ENCODE measurements at places on chromosomes 2 and 18. TPM values are rescaled to one million over a fixed set of nuclear protein-coding genes. Genes with fewer than 3 reads are reported as not detected.

GRCh38 chr2:64980183-64980582, 9.0 kb upstream of the SLC1A4 start:
- H3K27ac ChIP-seq: no peak overlapping the region
- DNase-seq: no peak
- peaks cover 2% of the 10 kb centered on the region for H3K4me1 ChIP-seq
- no peak overlapping the region for H3K4me3 ChIP-seq
- no peaks in the 10 kb centered on the region for H3K36me3 ChIP-seq

DNA sequence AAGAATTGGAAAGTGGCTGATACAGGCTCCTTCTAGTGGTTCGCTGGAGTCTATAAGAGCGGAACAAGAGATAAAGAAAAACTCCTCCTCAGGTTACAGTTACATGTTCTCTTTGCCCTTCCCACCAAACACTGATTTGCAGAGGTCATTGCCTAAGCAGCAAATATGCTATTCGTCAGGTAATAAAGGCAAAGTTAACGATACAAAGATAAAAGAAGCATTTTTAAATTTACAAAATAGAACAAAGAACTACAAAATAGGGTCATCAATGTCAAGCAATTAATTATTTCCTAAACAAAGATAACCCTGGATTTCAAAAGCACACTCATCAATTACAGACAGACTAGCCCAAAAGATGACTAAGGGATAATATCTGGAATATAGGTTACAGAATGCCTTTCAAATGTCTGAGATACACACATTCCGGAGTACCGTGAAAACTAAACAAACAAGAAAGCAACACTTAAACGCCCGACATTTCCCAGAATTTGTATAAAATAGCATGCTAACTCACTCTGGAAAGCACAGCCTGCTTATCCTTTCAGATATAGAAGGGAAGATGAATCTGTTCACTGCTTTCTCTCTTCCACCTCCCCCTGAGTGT, 186.4 kb downstream of the MREG start:
- DNase-seq: peak; percentile 58
- H3K4me3 ChIP-seq: no peak overlapping the region
- peaks cover 6% of the 10 kb centered on the region for H3K4me1 ChIP-seq

DNA sequence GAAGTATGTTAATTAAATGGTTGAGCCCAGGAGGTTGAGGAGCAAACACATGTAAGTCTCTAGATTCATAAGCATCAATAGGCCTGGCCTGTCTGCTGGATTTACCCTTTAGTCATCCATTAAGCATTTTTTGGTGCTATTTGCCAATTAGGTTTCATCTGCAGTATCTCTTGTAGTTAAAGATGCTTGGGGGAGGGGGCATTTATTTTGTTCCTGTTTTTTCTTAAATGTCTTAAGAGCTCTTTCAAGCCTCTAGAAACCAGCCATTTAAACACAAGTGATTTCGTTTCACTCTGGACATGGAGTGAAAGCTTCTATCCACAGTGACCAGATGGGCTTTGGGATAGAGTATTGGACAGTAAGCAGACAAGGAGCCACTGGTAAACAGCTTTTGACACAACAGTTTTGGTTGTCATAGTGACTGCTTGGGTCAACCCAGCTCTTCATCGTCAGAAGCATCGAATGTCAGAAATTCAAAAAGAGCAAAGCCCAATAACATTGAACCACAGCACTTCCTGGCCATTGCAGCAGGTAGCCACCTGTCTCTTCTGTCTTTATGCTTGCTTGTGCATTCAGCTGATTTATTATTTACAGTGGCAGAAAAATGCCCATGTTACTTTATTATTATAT, 4.9 kb downstream of the QPCT start:
- H3K27ac ChIP-seq: no peak overlapping the region
- no peaks in the 10 kb centered on the region for H3K36me3 ChIP-seq
- H3K27me3 ChIP-seq: no peaks in the 10 kb centered on the region
- no peak overlapping the region for H3K4me3 ChIP-seq
- DNase-seq: no peak
- H3K4me1 ChIP-seq: no peaks in the 10 kb centered on the region

GRCh38 chr18:49368161-49368875, 92.1 kb downstream of the DYM start:
- no peak overlapping the region for H3K27ac ChIP-seq
- no peaks in the 10 kb centered on the region for H3K4me1 ChIP-seq
- no peaks in the 10 kb centered on the region for H3K27me3 ChIP-seq
- DNase-seq: no peak

Gene CD302
- 9.4 TPM for total RNA-seq

DNA sequence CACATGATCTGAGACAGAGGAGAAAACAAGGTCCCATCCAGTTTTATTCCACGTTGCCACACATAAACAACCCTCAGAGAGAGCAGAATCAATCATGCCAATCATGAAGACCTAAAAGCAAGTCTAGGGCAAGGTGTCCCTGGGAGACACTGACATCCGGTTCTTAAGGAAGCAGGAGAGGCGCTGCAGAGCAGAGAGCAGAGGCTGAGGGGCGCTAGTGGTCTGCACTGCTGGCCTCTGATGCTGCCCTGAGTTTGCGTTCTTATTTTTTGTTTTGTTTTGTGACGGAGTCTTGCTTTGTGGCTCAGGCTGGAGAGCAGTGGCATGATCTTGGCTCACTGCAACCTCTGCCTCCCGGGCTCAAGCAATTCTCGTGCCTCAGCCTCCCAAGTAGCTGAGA, 83.3 kb downstream of the SMIM21 start:
- no peak overlapping the region for H3K4me3 ChIP-seq
- no peaks in the 10 kb centered on the region for H3K4me1 ChIP-seq
- H3K27me3 ChIP-seq: no peaks in the 10 kb centered on the region
- H3K27ac ChIP-seq: no peak overlapping the region

DNA sequence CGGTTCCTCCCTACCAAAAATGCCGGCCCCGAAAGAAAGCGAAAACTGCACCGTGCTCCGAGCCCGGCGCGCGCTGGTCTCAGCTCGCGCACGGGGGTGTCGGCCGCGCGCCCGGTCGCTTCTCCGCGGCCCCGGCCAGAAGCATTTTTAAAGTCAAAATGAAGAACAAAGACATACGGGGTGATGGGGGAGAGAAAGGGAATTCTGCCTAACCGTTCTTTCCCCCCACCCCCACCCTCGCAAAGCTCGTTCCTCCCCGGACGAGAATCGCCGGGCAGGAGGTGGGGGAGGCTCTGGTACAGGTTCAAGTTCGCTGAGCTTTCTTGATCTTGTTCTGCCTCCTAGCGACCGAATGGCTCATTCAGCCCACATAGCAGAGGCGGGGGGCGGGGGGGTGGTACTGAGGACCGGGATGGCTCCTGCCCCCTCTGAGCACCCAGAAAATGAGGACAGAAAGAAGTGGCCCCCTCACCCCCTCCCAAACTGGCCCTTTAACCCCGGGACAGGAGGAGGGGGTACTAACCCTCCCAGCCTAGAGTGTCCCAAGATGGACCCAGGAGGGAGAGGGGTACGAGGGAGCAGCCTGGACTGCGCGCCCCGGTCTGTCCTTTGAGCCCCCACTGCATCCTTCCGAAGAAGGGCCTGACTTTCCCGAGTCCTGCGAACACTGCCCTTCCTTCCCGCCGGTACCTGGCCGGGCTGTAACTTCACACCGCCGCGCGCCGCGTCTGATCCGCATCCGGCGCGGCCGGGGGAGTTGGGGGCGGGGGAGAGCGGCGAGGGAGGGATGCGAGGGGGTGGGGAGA, 3.1 kb downstream of the BCL11A start:
- peaks cover 14% of the 10 kb centered on the region for H3K27me3 ChIP-seq
- no peaks in the 10 kb centered on the region for H3K36me3 ChIP-seq
- no peak overlapping the region for H3K27ac ChIP-seq
- peaks cover 2% of the 10 kb centered on the region for H3K4me1 ChIP-seq

- no peaks in the 10 kb centered on the region for H3K27me3 ChIP-seq
- H3K4me1 ChIP-seq: no peaks in the 10 kb centered on the region
- no peak overlapping the region for H3K4me3 ChIP-seq
- H3K27ac ChIP-seq: no peak overlapping the region
Measured at GRCh38 chr18:1663879-1664705, 759.4 kb downstream of the ADCYAP1 start.

Gene UGT1A8
- total RNA-seq: not detected

DNA sequence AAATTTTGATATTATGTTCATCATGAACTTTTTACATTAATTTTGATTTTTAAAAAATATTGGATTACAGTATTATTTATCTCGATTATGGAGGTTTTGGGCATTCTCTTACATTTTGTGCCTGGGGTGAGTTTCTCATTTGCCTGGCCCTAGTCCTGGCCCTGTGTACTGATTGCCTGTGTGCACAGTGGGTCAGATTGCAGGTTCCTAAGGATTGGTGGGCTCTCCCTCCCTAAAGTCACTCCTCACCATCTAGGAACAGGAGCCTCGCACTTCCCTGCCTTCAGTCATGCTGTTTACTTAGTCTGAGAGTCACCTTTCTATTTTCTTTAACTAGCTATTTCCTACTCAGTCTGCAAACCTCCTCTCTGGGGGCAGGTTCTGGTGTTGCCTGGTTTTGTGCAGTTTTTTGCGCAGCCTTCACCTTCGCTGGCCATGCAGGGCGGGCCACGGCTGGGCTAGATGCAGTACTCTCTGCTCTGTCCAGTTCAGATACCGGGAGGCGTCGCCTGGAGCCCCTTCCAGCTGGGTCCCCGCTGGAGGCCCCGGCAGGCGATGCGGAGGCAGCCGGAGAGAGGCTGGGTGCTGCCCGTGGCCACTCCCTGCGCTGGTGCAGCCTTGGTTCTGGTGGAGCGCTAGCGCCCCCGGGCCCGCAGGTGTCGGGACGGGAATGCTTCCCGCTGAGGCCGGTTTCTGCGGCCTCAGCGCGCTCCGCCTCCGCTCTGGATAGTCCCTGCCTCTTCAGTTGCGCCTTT, 23.3 kb upstream of the MC5R start:
- DNase-seq: peak; percentile 44
- H3K27ac ChIP-seq: no peak overlapping the region
- H3K4me3 ChIP-seq: peak overlapping the region; percentile 5

All from fibroblast of lung (primary cell).